SJSA1 (cell line): ENCODE measurements at places on chromosomes 2 and 18. TPM values are rescaled to one million over a fixed set of nuclear protein-coding genes. Genes with fewer than 3 reads are reported as not detected.

DNA sequence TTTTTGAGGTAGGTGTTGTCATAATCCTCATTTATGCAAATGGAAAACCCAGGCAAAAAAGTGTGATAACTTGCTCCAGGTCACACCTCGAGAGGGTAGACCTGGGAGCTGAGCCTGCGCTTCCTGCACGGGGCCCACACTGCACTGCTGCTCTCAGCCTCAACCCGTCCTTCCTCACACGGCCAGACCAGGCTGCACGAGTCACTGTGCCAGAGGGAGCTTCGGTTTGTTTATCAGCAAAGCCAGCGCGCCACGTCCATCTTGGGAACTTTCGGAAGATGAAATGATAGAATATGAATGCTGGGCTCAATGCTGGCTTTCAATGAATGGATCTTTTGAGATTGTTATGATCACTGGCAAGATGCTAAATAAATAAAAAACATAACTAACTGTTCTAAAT is 14.4 kb downstream of the COPS9 start:
- no peak for DNase-seq

DNA sequence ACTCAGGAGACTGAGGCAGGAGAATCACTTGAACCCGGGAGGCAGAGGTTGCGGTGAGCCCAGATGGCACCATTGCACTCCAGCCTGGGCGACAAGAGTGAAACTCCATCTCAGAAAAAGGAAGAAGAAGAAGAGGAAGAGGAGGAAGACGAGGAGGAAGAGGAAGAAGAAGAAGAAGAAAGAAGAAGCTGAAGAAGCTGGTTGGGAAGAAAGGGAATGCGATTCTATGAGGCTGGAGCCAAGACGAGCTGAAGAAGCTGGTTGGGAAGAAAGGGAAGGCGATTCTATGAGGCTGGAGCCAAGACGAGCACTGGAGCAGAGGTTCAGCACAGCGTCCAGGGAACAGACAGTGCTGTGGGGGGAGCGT is 30.3 kb upstream of the TAF1B start:
- no peak for DNase-seq

DNA sequence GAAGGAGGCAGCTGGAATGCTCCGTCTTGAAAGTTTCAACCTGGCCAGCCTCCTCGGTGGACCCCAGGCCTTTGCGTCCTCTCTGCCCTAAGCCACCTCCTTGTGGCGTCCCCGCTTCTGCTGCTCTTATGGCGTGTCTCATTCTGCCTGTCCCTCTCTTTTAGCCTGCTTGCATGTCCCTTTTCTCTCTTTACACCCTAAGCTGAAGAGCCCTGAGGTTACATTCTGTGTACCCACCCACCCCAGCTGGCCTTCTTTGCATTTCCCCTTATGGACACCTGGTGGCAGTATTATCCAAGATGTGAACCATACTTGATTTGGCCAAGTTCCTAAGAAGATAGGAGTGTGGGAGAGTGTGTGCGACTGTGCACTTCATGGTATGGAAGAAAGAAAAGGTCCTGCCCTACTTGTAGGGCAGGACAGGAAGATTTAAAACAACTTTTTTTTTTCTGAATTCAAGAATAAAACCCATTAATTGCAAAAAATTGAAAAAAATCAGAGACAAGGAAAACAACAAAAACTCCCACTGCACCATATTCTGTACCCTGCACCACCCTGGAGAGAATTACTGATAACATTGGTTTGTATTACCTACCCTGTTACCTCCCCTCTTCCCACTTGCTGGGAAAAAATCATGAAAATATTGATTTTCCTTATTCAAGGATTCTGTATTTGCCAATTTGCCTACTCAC is 77.4 kb downstream of the DYSF start:
- peak; percentile 40 for DNase-seq

- DNase-seq, result no peak
Measured at GRCh38 chr2:99960790-99961189, 181.6 kb downstream of the AFF3 start.

- DNase-seq, result peak; percentile 29
Measured at GRCh38 chr18:6857300-6857699, 127.8 kb downstream of the ARHGAP28 start.

The STON1 gene
- 7.8 and 8.8 TPM in 2 replicates for total RNA-seq

The THSD7B gene
- 0.16 TPM in 1 of 2 replicates, not detected in the other for total RNA-seq
